CD4-positive, alpha-beta T cell treated with Interleukin-10 for 1 hour (primary cell): ENCODE measurements at places on chromosomes 3 and 15.

DNA sequence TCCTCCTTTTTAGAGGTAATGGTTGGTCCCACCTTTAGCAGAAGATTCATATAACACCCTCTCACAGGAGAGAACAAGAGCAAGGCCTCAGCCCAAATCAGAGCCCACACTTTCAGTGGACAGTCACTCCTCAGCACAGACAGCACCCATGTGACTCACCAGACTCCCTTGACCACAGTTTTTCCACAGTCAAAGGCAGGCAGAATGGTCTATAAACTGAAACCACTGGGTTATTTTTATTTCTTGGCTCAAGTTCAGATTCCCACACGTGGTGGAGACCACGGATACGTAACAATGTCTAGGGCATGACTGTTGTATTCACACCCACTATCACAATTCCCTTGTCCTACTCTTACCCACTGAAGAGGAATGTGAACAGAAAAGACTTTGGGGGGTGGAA, 237.8 kb upstream of the UBE2E1 start:
- DNase-seq: no peak

- no peak for DNase-seq
Measured at GRCh38 chr3:118986734-118987133, 47.9 kb downstream of the IGSF11 start.

DNA sequence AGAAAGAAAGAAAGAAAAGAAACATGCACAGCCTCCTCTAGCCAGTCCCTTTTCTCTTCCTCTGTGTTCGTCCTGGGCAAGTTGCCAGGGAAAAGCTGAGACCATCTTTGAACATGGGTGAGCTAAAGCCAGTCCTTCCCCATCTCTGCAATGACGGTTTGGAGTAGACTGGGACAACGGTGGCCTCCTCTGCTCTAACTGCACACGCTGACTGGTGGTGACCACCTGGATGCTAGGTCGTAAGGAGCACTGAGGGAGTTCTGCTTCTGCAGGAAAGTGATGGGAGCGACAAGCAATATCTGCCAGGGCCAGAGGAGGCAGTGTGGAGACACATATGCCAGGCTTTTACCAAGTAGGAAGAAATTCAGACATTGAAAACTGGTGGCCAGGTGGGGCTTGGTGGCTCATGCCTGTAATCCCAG, 111.7 kb downstream of the NUP210 start:
- peak; percentile 18 for DNase-seq

GRCh38 chr3:136929977-136930670, 27.7 kb upstream of the IL20RB start:
- no peak for DNase-seq

- no peak for DNase-seq
Measured at GRCh38 chr3:129989414-129989813, 14.9 kb downstream of the TRH start.

DNA sequence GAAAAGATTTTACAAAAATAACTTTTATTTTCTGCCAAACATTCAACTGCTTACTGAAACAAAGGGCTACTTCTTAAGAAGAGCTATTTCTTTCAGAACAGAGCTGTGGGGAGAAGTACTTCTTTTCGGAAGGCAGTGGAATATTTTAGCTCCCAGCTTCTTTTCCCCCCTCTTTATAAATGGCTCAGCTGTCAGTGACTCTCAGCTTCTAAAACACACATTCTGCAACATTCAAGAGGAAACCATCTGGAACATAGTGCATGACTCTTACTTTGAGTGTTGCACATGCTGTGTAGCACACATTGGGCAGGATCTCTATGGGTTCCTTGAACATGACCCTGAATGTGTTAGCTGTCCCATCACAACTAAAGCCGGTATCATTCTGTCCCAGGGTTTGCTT, 7.0 kb upstream of the C15orf40 start:
- no peak for DNase-seq

- DNase-seq: no peak
Measured at GRCh38 chr15:94298364-94298763, 67.0 kb downstream of the MCTP2 start.

- no peak for DNase-seq
Measured at GRCh38 chr3:58175187-58175436, 35.7 kb downstream of the DNASE1L3 start.

- DNase-seq: no peak
Measured at GRCh38 chr15:31178705-31179104, 77.2 kb upstream of the TRPM1 start.

- no peak for DNase-seq
Measured at GRCh38 chr3:101039285-101039684, 46.1 kb upstream of the ABI3BP start.

GRCh38 chr3:137763594-137763938, 549 bp upstream of the SOX14 start:
- DNase-seq: no peak

- DNase-seq: no peak
Measured at GRCh38 chr15:61811952-61812351, 248.3 kb downstream of the VPS13C start.

- DNase-seq: no peak
Measured at GRCh38 chr3:118435851-118436350, 598.7 kb downstream of the IGSF11 start.

DNA sequence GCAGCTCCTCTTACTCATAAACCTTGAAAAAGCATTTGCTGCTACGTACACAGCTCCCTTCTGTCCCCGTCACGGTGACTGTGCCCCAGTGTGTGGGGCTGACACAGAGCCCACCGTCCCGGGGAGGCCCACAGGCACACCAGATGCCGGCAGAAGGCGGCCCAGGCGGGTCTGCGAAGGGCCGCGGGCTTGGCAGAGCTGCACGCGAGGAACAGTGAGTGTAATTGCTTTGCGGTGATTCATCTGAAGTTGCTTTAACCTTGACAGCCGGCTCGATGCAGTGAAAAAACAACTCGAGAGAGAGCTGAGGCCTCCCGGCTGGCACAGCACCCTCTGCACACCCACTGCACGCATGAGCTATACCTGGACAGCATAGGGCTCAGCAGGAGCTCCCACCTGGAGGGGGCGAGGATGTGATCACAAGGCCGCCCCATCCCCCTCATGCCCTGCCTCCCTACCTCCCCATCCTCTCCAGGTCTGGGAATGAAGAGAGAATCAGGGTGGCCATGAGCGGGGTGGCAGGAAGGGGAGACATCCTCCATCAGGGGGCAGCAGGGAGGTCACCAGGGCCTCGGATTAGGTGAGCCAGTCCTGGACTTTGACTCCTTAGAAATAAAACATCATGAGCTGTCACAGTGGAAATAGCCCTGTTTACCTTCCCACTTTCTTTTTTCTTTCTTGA, 172.7 kb downstream of the MEGF11 start:
- DNase-seq: no peak

DNA sequence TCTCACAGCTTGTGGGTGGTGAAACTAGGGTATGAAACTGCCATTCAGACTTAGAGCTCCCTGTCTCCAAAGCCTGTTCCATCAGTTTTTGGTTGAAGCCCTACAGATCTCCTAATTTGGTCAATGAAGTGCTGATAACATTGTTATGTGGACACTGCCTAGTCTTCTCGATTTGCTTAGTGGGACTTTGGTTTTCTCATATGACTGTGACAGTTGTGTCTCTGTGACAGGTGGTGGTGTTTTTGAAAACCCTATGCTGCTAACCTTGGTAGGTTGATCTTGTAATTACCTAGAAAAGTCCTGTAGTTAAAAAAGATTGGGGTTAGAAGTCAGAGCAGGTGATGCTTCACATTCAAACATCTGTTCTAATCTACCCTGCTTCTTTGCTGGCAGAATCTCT, 9.2 kb downstream of the PPM1L start:
- no peak for DNase-seq

- no peak for DNase-seq
Measured at GRCh38 chr3:23894254-23895061, 22.3 kb downstream of the NKIRAS1 start.

GRCh38 chr3:128076483-128077201, 24.4 kb downstream of the SEC61A1 start:
- peak; percentile 13 for DNase-seq

DNA sequence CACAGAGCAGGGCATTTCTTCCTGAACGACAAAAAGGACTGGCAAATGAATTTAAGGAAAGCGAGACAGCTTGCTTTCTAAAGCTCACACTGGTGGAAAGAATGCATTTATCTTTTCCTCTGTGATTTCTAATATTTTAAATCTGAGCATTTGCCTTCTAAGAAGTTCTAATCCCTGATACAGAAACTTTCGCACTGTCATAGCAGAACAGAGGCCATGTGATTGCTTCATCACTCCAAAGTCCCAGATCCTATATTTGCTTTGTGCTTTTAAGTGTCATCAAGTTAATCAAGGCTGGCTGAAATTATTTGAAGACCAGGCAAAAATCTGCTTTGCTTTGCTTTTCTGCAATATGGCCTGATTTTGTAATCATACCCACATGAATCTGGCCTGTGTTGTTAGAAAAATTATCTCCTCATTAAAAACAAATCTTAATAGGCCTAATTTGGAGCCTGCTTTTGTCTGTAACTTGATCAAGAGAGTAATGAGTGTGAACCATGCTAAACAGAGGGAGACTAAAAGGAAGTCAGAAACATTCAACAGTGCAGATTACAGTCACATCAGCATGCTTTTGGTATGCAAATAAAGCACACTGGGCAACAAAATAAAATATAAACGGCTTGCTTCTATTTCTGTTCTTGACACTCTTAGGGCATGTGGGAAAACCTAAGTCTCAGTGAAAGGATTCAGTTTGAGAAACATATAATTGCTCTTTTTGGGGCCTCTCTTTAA, 178.2 kb upstream of the ADAMTS9 start:
- no peak for DNase-seq

GRCh38 chr3:50300681-50301254, 1.6 kb upstream of the HYAL3 start:
- no peak for DNase-seq

DNA sequence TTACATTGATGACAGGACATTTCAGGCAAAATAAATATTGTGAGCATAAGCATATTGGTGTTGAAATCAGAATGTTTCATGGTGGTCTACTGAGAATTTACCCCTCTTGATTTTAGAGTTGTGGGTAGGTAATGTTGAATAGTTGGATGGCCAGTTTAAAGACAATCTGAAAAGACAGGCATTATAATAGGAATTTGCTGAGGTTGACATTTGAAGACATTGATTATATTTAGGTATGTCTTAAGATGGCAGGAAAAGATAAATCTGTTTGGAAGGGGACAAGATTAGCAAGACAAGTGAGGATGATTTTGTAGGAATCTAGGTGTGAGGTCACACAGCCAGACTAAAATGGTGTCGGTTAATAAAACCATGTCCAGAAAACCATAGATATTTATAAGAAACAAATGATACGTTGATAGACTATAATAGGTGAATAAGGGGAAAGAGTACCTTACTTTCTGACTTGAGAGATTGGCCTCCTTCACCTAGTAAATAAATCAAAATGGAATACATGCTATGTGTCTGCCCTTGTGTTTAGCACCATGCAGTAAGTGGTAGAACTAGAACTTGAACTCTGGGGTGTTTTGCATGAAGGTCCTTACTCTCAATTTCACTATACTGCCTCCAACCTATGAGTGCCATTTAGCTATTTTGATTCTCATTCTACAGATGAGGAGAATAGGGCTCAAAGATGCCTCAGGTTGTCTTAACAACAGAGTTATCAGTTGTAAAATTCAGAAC, 57.9 kb downstream of the ALCAM start:
- no peak for DNase-seq

- DNase-seq: peak; percentile 29
Measured at GRCh38 chr3:52721002-52721729, 15.3 kb downstream of the SPCS1 start.

GRCh38 chr3:179615458-179616173, 11.0 kb downstream of the NDUFB5 start:
- no peak for DNase-seq

DNA sequence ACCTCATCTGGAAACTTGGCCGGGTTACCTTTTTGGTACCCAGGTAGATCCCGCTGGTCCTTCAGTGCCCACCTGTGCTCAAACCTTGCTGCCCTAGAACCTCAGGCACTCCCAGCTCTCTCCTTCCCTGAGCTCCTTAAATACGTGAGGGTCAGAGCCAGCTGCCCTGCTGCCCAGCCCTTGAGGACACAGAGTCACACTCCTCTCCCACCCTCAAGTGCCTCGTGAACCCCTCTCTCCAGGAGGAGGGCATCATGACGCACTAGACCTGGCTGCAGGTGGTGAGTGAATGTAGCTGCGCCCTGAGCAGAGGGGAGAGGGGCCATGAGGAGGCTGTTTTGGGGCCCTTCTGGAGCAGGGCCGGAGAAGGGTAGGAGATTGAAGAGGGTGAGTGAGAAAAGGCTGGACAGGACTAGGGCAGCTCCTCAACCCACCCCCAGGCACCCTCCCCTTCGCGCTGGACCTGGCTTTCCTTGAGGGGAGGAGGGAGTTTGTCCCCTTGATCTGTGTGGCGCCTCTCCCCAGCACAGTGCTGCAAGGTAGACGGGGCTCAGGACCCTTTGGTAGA, 941 bp downstream of the SLC12A8 start:
- no peak for DNase-seq

DNA sequence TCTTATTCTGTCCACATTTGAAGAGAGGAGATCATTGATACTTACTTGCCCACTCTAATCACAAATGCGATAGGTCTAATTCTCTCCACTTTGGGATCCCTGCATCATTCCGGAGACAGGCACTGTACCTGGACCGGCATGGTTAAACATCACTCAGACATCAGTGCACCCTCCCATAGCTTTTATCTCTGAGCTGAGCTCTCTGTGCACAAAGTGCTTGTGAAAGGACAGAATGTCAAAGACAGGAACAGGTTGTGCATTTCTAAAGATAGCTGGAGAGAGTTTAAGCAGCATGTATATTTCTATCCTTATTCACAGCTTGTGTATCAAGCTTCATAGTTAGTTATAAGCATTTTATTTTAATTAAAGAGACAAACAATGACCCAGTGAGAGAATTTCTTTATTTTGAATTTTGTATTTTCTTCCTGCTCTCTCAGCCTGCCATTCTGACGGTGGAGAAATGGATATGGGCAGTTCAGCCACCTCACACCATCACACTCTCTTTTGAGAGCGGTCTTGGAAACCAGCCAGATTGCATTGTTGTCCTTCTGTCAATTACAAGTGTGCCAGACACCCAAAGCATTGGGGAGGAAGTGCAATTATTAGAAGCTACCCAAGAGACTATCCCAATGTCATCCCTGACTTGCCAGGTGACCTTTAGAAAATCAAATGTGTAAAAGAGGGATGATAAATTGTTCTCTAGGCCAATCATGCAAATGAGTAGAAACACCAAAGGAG, 65.2 kb upstream of the CHL1 start:
- no peak for DNase-seq
